ENCODE measurements at places on chromosomes 16 and 17. TPM values are rescaled to one million over a fixed set of nuclear protein-coding genes. Genes with fewer than 3 reads are reported as not detected.

The OR1A1 gene
- total RNA-seq, result not detected

The SLC12A3 gene
- total RNA-seq, result not detected

The SYNGR3 gene
- total RNA-seq, result 2.7 TPM

DNA sequence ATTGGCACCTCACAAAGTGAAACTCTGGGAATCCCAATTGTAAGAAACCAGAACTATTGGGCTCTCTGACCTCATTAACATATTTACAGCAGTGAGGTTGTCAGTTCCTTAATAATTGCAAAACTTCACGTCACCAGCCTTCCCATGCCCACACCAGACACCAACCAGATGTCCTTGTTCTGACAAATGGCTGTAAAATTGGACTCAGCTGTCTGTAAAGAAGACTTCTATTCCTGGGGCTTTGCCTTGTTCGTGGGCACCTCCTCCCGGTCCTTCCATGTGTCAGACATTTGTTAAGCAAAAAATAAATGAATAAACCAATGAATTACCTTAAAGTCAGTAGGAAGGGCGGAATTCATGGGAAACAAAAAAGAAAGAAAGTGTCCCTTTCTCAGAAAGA, 284.3 kb upstream of the CDH11 start:
- no peak for DNase-seq

DNA sequence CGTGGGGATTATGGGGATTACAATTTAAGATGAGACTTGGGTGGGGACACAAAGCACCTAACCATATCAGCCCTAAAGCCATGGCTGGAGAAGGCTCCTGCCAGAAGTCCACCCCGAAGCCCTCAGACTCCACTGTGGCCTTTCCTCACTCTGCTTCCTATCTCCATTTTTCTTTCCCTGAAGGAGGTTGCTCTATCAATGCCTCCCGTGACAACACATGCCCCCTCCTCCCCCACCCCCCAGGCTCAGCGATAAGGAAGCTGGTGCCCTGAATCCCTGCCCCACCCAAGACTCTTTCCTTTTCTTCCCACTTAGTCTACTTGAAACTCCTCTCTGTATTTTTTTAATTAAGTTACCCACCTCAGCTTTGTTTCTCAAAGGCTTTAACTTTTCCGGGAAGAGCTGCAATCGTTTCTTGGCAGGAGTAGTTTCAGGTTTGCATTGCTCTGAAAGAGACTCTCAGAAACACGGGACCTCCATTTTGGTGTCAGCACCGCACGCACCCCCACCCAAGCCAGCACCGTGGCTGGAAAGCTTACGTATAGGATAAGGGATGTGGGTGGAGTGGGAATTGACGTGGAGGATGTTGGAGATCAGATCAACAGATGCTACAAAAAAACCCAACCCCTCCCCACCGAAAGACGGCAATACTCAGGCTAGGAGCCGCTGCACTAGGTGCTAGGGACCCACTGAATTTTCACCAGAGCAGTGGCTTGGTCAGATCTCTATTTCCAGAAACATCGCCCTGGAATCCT, 15.2 kb upstream of the CA4 start:
- no peak for DNase-seq

DNA sequence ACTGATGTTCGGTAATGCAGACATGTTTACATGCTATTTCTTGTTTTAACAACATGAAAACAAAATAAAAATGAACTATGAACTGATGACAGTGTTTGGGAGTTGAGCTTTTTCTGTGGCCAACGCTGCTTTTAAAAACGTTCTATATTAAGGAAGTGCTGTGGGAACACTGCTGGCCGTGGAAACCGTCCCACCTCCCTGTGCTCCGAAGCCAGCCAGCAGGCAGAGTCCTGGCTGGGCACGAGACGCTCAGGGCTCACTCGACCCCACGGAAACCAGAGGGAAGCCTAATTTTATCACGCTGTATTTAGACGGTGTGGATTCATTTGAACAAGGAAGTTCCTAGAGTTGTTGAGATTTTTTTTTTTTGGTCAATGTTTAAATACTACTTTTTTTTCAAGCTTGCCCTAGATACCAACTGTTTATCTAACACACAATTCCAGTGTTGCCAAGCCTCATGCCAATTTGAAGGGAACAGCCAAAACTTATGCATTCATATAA, 25.8 kb downstream of the ADCY9 start:
- no peak for DNase-seq

Measured in activated T-cell treated with anti-CD3 and anti-CD28 coated beads, Interleukin-2, amount 50 U/mL, for 4 hours (primary cell).